ENCODE measurements at places on chromosomes 7 and 10.

DNA sequence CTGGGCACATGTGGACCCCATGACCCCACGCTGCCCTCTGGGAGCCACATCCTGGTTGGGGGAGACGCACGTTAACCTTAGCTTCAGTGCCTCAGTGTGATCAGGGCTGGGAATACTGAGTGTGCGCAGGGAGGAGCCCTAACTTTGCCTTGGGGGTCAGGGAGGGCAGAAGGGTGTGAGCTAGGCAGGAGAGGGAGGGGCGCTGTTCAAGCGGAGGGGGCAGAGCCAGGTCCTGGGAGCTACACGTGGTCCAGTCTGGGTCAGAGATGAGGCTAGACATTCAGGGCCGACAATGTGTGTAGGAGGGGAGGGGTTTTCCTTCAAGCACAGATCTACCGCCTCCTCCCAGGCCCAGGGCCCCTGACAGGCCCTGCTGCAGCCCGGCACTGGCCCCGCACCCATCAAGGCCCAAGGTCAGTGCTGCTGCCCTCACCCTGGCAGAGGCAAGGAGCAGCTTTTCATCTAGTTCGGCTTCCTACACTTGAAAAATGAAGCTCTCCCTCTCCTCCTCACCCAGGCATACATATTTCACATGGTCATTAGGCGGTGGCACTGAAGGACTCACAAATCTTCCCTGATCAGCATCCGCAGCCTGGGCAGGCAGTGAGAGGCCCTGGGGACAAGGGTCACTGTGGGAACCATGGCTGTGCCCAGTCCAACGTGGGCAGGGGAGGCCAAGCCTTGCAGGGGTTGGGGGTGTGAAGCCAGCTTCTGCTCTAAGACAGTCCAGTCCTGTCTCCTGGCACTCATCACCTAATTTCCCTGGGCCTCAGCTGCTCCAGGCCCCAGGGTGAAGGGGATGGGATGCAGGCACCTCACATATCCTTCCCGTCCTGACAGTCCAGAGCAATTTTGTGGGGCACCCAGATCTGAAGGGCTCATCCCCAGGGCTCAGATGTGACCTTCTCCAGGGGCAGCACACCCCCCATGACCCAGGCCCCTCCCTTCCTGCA is 47.3 kb downstream of the C10orf105 start:
- no peak for DNase-seq

GRCh38 chr7:76268376-76268775 is 34.1 kb upstream of the HSPB1 start:
- no peak for DNase-seq

GRCh38 chr10:132098539-132099388 is 33.0 kb downstream of the JAKMIP3 start:
- no peak for DNase-seq

DNA sequence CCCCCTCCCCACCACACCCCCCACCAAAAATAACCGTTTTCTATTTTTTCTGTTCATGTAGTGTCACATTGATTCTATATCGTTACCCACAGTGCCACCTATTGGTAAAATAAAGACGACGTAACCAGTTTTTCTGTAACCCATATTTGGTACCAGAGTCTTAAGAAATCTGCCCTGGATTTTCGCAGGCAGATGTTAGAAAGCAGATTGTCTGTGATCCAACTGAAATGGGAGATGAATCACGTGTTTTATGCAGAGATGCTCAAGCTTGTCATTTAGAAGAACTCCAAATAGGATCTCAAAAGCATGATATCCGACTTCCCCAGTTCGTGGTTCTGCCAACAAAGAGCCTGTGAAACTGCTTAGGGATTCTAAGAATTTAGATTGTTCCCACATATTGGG is 261.1 kb upstream of the CSTF2T start:
- no peak for DNase-seq

- no peak for DNase-seq
Measured at GRCh38 chr7:133670250-133670649, 417.4 kb downstream of the EXOC4 start.

DNA sequence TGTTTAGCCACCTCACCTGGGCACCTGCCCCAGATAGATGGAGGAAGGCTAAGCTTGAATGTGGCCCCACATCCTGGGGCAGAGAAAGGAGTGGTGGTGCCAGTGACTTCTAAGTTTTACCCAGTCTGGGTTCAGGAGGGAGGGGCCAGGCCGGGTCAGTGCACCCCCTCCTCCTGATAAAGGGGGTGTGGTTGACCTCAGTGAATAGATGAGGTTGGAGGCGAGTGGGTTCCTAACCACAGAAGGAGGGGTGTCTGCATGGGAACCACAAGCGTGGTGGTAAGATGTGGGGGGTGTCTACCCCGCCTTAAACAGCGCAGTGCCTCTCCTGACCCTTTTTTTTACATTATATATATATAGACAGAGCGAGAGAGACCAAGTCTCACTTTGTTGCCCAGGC is 105.3 kb upstream of the KCTD7 start:
- DNase-seq: no peak

GRCh38 chr7:50426280-50427045 is 23.7 kb downstream of the FIGNL1 start:
- DNase-seq: no peak

DNA sequence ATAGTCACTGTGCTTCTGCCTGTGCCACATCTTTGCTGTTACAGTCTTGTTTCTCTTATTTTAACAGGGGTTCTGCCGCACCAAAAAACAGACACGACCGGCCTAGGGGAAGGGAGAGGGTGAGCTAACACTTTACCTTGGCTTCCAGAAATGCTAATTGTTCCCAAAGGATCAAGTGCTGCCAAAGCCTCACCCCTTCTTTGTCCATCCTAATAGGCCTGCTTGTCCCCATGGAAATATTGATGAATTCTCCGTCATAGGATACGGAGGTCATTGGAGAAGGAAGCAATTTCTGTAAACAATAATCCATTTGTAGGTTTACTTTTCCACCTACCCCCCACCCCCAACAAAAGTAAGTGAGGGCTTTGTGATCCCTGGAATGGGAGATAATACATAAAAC is 567.3 kb downstream of the KCNMA1 start:
- DNase-seq: no peak

- no peak for DNase-seq
Measured at GRCh38 chr7:131110297-131111080, 217.2 kb upstream of the MKLN1 start.

- no peak for DNase-seq
Measured at GRCh38 chr10:10734356-10735064, 283.2 kb upstream of the CELF2 start.

- DNase-seq: no peak
Measured at GRCh38 chr7:20279979-20280378, 50.7 kb upstream of the ITGB8 start.

GRCh38 chr10:131159771-131160170 is 151.8 kb downstream of the TCERG1L start:
- no peak for DNase-seq

DNA sequence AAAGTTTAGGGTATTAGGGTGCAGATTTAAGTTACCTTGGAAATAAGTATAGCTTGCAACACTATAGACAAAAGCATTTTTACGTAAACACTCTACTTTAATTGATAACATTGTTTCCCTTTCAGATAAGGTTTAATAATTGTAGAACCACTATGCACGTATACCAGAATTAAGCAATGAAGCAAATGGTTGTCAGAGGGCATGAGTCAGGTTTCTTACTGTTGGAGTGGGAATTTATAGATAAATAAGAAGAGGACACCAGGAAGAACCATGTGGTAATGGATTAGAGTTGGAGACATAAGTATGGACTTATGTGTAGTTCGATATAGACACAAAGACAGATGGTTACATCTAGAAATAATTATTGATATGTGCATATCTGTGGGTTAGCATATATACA is 355.6 kb downstream of the ETV1 start:
- no peak for DNase-seq

DNA sequence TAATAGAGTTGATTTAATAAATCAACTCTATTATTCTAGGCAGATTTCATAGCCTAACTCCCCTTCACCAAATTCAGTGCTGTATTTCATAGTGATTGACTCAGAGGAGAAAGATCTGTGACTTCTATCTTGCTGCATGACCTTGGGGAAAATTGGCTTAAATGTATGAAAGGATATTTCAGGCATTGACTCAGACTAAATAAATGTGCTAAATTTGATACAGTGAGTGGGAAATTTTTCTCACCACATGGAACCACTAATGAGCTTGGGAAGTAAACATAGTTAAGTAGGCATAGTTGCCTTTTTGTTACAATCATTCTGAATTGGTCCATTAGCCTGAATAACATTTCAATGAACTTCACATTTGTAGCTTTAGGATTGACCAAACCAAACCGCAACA is 89.0 kb upstream of the PRPS1L1 start:
- DNase-seq: no peak

- no peak for DNase-seq
Measured at GRCh38 chr10:53115660-53116059, 343.1 kb upstream of the MBL2 start.

DNA sequence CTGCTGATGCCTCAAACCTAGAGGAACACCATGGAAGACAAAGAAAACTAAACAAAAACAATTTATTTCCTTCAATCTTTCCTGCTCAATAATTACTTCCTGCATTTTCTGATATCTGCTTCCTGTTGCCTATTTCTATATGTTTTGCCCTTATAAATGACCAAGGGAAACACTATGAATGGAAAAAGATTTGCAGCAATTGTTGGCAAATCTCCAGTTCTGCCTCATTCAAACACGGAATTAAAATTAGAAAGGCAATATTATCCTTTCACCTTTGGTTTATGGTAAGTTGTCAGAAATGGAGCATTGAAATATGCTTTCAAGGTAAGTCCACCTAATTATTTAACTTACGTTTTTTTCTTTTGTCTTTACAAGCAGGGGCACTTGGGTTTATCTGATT is 552.2 kb upstream of the ANKRD30A start:
- no peak for DNase-seq

- no peak for DNase-seq
Measured at GRCh38 chr10:73867126-73867807, 7.1 kb downstream of the CAMK2G start.

DNA sequence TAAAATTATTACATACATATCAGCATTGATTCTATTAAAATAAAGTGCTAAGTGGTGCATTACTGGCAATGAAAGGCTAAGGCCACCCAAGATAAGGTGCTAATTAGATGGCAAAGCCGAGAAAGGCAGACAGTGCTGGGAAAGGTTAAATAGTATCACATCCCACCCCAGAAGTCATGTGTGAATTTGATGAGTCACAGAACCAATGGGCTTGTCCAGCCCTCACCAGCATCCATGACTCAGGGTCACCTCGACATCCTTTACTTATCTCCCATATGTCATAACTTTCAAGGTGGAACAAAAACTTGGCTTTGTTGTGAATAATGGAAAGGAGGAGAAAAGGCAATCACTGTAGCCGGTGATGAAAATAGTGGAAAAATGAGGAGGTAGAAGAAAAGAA is 459.1 kb downstream of the PLXNA4 start:
- DNase-seq: peak; percentile 54

GRCh38 chr10:89337484-89337883 is 9.7 kb downstream of the IFIT3 start:
- peak; percentile 54 for DNase-seq

GRCh38 chr7:105600720-105601550 is 19.6 kb upstream of the EFCAB10 start:
- DNase-seq: no peak

- DNase-seq: no peak
Measured at GRCh38 chr7:156640949-156641485, 443 bp downstream of the RNF32 start.

GRCh38 chr10:127151981-127152699 is 44.3 kb downstream of the INSYN2A start:
- no peak for DNase-seq

DNA sequence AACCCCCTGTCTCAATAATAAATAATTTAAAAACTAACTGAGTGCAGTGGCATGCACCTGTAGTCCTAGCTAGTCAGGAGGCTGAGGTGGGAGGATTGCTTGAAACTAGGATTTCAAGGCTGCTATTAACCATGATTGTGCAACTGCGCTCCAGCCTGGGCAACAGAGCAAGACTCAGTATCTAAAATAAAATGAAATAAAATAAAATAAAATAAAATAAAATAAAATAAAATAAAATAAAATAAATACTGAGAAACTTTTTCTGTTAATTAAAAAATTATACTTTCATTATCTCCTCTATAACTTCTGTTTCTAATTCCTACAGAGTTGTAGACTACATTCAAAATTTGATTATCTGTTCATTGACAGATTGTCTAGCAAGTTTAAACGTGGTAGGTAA is 999.4 kb downstream of the ANKRD7 start:
- DNase-seq: no peak

- DNase-seq: no peak
Measured at GRCh38 chr10:68828833-68829232, 1.5 kb downstream of the STOX1 start.

- no peak for DNase-seq
Measured at GRCh38 chr7:6317797-6318438, 45.5 kb upstream of the CYTH3 start.

DNA sequence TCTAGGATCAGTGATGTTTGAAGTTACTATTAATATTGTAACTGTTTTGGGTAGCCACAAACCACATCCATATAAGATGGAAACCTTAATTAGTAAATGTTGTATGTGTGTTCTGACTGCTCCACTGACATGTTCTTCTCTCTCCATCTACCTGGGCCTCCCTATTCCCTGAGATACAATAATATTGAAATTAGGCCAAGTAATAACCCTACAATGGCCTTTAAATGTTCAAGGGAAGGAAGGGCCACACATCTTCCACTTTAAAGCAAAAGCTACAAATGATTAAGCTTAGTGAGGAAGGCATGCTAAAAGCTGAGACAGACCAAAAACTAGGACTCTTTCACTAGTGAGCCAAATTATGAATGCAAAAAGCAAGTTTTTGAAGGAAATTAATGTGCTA is 176.4 kb upstream of the ANK3 start:
- no peak for DNase-seq

DNA sequence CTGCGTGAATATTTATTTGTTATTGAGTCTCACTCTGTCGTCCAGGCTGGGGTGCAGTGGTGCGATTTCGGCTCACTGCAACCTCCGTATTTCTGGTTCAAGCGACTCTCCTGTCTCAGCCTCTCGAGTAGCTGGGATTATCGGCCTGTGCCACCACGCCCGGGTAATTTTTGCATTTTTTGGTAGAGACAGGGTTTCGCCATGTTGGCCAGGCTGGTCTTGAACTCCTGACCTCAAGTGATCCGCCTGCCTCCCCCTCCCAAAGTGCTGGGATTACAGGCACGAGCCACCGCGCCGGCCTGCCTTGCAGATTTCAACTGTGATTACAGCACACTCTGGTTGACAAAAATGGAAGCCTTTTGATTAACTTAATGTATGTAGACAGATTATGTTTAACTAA is 730.0 kb upstream of the VSTM2A start:
- no peak for DNase-seq

- DNase-seq: no peak
Measured at GRCh38 chr10:78543749-78544362, 510.2 kb downstream of the RPS24 start.

DNA sequence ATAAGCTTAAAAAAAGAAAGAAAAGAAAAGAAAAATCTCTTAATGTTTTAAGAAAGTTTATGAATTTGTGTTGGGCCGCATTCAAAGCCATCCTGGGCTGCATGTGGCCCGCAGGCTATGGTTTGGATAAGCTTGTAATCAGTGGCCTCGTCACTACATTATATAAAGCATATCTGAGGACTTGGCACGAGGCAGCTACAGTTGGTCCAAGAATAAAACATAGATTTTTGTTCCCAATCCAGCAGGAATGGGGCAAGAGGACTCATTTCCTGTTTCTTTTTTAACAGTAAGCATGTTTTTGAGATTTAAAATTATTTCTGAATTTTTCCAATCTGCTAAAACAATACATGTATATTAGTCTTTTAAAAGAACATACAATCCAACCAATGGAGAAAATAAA is 28.6 kb downstream of the MCM10 start:
- no peak for DNase-seq

Data from keratinocyte (primary cell).